Cerebellum (tissue), 4 donors: ENCODE measurements at places on chromosomes 1 and 21. TPM values are rescaled to one million over a fixed set of nuclear protein-coding genes. Genes with fewer than 3 reads are reported as not detected.

Gene MLLT11
- 53.8 TPM for total RNA-seq

Gene SYT14
- total RNA-seq, result 49.5 TPM

Gene FCAMR
- not detected for total RNA-seq

Gene RGSL1
- total RNA-seq, result not detected

Gene LCK
- 0.64 TPM for total RNA-seq

Gene LYSMD1
- total RNA-seq, result 10.6 TPM

Gene RNF186
- not detected for total RNA-seq

Gene CLDN19
- not detected for total RNA-seq

Gene SGIP1
- 100 TPM for total RNA-seq

Gene MROH7
- total RNA-seq, result 2.6 TPM
